ENCODE measurements at places on chromosomes 7 and 10.

DNA sequence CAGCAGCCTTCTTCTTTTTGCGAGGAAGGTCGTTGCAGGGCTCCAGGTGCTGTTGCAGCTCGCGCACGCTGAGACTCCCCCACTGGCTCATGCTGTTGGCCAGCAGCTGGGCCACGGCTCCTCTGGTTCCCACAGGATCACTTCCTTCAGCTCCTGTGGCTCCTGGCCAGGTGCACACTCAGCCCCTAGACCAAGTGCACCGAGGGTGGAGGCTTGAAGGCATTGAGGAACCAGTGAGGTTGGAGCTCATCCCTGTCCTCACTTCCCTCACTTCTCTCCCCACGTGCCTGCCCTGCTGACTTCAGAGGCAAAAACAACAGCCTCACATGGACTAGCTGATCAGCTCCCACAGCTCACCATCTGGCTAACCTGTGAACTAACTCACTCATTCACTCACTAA lies 46.2 kb upstream of the ADRB1 start:
- no peak for DNase-seq

GRCh38 chr7:77353407-77353721 lies 62.8 kb downstream of the GSAP start:
- DNase-seq: no peak

- no peak for DNase-seq
Measured at GRCh38 chr10:79300711-79301110, 46.6 kb upstream of the PPIF start.

GRCh38 chr10:110324201-110324804 lies 19.6 kb upstream of the SMNDC1 start:
- no peak for DNase-seq

- DNase-seq: no peak
Measured at GRCh38 chr7:112103246-112103645, 103.0 kb downstream of the DOCK4 start.

GRCh38 chr10:121926671-121927317 lies 1.0 kb downstream of the ATE1 start:
- no peak for DNase-seq

- DNase-seq: no peak
Measured at GRCh38 chr10:12614177-12614995, 265.0 kb downstream of the CAMK1D start.

Measured in activated CD4-positive, alpha-beta T cell treated with anti-CD3 and anti-CD28 coated beads for 4 hours (primary cell).